Inflammatory macrophage (primary cell): ENCODE measurements at places on chromosomes 3 and 15.

DNA sequence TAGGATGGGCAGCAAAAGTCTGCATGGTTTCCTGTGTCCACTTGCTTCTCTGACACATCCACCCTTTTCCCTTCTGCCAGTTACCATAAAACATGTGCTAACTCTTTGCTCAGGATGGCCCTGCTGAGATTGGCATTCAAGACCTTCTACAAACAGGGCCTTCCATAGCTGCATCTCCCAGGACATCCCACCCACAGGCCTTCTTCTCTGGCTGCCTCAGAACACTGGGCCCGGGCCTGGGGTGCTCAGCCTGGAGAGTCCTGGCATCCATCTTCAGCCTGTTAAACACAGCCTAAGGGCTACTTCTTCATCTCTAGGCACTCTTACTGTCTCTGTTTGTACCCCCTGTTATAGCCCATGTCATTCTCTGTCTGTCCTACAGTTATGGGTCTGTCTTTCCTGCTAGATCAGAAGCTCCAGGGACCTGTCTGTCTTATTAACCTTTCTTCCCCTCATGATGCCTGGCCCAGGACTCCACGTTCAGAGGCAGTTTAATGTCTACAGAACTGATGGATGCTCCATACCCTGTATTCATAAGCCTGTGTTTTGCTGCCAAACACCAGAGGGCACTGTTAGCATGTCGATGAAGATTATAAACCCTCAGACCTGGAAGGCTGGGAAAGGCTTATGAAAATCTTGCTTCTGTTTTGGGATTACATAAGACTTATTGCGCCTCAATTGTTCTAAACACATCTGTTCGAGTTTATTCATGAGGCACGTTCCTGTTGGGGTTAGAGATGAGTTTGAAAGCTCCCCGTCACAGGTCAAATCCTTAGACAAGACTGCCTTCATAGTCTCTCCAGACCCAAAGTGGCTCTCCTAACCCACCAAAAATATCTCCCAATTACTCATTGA, 16.5 kb downstream of the SEMA3G start:
- DNase-seq = peak; percentile 77

GRCh38 chr3:100865442-100865841, 127.8 kb downstream of the ABI3BP start:
- no peak for DNase-seq

DNA sequence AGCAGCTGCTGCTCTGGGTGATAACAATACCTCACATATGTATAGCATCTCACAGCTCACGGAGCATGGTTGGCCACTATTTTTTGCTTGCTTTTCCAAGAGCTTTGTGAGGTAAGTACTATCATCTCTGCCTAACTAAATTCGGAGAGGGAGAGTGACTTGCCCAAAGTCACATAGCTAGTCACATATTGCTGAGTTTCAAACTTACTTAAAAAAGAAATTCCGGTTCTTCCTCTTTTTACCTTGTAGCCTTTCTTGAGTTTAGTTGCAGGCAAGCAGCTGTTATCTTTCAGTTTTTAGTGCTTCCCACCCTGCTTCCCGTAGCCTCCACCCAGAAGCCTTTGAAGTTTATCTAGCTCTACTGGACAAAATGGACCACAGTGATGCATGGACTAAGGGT, 309.2 kb downstream of the PDCD6IP start:
- no peak for DNase-seq

GRCh38 chr15:97933589-97933988, 26.9 kb upstream of the ARRDC4 start:
- no peak for DNase-seq

GRCh38 chr3:126618021-126618420, 36.9 kb downstream of the TXNRD3 start:
- no peak for DNase-seq

- no peak for DNase-seq
Observed at GRCh38 chr3:99620976-99621375, 17.4 kb upstream of the COL8A1 start.

DNA sequence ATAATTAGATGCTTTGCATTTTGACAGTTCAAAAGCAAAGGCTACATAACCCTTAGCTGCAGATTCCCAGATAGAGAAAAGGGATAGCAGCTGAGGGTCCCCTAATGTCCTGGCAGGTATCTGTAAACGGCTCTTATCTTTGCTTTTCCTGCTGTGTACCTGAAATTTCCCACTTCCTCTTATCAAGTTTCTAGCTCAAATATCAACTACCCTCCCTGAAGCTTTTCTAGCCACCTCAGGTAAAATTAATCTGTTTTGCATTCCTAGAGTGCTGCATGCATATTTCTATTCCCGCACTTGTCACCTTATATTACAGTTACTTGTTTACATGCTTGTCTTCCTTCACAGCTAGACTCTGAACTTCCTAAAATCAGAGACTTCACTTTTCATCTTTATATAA, 55.6 kb upstream of the STXBP5L start:
- DNase-seq = no peak

- DNase-seq = no peak
Observed at GRCh38 chr3:152256851-152257562, 11.7 kb upstream of the MBNL1 start.

- DNase-seq = peak; percentile 26
Observed at GRCh38 chr3:55488398-55489055, 1.4 kb upstream of the WNT5A start.

DNA sequence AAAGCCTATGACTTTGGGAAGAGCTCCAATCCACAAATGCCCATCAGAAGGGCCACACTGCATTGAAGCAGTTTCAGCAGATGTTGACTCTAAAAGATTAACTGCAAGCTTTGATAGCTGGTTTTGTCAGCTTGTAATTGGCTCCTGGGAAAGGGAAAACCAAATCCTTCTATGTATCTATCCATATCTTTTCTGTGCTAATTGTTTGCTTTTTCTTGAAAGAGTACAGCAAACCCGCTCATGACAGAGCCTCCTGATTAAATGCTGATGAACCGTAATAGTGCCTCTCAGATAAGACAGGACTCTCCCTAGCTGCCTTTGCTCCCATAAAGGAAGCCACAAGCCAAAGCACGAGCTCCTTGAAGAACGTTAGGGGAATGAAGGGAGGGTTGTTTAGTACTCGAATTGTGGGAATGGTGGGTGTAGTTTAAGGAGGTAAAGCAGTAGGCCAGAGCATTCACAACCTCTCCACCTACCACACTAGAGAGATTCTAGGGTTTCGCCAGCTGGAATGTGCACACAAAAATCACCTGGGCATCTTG, 33.6 kb upstream of the LRIG1 start:
- no peak for DNase-seq

- DNase-seq = no peak
Observed at GRCh38 chr3:41044523-41044922, 154.8 kb upstream of the CTNNB1 start.

GRCh38 chr15:69056365-69056764, 41.9 kb downstream of the NOX5 start:
- no peak for DNase-seq

- DNase-seq = no peak
Observed at GRCh38 chr3:160703974-160704373, 27.0 kb downstream of the ARL14 start.

DNA sequence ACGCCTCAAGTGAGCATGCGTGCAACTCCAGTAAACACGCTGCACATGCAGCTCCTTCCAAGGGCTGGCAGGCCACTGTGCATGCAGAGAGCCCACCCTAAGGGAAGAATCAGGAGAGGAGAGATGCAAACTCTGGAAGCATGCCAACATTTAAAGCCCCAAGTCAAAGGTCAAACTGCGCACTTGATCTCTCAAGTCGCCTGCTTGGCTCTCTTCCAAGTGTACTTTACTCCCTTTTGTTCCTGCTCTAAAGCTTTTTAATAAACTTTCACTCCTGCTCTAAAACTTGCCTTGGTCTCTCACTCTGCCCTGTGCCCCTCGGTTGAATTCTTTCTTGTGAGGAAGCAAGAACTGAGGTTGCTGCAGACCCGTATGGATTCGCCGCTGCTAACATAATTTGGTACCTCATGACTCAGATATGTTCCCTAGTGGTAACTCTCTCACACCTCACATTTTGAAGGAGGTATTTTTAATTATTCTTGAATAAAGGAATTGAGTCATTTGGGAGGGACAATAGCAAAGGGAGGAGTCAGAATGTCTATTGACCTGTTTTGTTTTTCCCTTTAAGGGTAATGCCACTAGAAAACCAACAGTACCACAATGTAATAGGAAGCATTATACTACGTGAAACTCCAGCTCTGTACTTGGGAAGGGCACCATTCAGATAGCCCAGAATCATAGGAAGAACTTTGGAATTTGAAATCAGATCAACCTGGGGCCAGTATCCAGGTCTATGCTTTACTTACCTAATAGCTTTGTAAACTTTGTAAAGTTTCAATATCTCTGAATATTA, 19.6 kb upstream of the DGKG start:
- DNase-seq = no peak

GRCh38 chr3:188819939-188820338, 351.8 kb upstream of the TPRG1 start:
- peak; percentile 81 for DNase-seq

DNA sequence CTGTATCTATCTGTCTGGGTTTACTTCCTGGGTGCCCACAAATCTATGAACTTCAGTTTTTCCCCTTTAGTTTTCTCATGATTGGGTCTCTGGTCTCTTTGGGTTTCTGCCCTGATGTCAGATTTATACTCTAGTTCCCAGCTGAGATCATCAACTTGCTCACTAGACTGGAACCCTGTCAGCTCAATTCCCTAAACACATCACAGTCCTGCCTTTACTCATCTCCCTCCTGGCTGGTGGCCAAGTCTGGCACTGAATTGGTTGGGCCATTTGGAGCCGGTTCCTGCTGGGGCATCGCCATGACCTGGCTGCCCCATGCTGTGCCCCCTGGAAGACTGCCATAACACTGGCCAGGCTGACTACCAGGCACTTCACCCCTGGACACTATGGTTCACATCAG, 345.3 kb downstream of the CHST2 start:
- DNase-seq = no peak

DNA sequence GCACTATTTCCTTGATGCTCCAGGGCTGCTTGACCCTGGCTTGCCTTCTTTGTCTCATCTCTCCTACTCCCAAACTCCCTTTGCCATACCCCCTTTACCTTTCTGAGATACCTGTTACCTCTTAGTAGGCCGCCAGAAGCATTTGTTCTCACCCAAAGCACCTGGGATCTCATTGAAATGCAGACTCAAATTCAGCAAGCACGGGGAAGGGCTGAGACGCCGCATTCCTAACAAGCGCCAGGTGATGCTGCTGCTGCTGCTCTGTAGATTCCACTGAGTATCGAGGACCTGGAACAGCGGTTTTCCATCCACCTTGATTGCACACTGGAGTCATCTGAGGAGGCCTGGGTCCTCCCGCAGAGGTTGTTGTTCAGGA, 91.8 kb downstream of the TMEM266 start:
- DNase-seq = no peak

- no peak for DNase-seq
Observed at GRCh38 chr3:58519668-58520402, 17.2 kb downstream of the ACOX2 start.

DNA sequence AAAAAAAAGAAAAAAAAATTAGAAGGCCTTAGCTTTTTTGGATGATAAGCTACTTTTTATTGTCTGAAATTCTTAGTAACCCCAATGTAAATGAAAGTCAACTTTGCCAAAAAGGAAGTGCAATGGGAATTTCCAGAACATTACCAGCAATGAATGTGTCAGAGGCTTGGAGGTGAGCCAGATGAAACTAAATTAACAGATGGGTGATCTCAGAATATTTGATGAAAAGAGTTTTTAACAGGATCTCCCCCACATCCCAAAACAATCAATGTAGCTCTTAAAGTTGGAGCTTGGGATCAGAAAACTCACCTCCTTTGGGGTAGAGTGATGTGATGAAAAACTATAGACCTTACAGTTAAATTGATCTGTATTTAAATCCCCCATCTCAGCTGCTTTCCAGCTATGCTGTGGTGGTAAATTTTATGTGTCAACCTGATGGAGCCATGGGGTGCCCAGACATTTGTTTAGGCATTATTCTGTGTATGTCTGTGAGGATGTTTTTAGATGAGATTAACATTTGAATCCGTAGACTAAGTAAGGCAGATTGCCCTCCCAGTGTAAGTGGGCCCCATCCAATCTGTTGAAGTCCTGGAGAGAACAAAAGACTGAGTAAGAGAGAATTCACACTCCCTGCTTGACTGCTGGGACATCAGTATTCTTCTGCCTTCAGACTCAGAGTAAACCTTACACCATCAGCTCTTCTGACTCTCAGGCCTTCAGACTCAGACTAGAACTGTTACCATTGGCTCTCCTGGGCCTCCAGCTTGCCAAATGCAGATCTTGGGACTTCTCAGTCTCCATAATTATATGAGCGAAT, 84.3 kb upstream of the TNFSF10 start:
- no peak for DNase-seq

DNA sequence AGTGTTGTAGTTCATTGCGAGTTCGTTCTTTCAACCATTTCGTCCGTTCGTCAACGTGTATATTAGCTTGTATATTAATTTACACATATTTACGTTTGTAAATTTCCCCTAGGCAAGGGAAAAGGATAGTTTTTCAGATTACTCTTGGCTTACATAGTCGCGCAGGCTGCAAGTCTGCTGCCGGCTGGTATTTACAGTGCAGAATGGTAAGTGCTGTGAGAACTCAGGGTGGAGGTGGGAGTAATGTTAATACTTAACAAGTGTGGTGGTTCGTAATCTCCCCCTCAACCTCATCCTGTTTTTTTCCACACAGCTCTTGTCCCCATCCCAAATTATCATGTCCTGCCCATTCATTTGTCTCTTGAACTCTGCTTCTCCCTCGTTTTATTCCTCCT, 766 bp downstream of the FAM98B start:
- DNase-seq = no peak

DNA sequence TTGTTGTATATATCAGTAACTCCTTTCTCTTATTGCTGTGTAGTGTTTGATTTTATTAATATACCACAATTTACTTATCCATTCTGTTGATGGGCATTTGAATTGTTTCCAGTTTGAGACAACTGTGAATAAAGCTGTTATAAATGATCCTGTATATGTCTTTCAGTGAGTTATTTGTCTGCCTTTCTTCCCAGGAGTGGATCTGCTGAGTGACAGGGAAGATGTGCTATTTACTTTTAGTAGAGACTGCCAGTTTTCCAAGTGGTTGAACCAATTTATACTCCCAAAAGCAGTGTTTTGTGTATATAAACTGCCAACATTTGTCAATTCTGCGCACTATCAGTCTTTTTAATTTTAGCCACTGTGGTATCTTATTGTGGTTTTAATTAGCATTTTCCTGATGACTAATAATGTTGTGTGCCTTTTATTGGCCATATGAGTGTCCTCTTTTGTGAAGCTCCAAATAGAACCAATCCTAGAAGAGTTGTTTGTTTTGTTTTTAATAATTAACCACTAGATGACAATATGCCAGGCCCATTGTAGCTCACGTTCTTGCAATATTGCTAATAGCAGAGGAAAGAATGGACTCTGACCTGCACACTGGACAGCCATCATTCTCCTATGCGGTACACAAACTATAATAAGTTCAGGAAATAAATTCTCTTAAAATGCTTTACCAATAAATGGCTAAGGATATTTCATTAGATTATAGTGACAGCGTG, 25.3 kb downstream of the TRANK1 start:
- DNase-seq = no peak

GRCh38 chr3:81744366-81744765, 17.1 kb downstream of the GBE1 start:
- no peak for DNase-seq

- DNase-seq = peak; percentile 21
Observed at GRCh38 chr3:142098964-142099363, 50.4 kb downstream of the TFDP2 start.
